C1 segment of cervical spinal cord (tissue), 14 donors: ENCODE measurements at places on chromosomes 1 and 21.
A peak's percentile ranks its signal among the peaks of the same experiment; 100 is the strongest.

DNA sequence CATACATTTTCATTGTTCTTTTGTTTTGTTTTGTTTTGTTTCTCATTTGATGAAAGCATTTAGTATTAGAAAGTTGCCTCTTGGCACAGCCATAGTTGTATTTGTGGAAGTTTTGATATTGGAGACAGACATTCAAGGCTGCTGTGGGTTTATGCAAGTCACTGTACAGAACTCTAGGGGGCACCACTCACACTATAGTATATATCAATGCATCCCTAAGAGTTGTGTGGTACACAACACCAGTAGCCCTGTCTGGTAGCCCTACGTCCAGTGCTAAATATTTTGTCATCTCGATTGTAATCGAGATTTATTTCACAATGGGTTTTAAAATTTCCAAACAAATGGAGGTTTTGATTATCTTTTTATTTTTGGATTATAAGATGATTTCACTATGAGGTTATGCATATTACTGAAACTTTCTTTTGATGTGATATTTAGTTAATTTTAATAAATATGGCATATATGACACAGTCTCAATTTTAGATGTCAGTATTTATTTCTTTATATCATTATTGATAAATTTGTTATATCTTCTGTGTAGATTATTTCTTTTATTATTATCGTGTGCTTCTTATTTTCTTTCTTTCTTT, 112.2 kb downstream of the NR5A2 start:
- DNase-seq = no peak

GRCh38 chr1:177798614-177799013, 171.2 kb downstream of the SEC16B start:
- no peak for DNase-seq

DNA sequence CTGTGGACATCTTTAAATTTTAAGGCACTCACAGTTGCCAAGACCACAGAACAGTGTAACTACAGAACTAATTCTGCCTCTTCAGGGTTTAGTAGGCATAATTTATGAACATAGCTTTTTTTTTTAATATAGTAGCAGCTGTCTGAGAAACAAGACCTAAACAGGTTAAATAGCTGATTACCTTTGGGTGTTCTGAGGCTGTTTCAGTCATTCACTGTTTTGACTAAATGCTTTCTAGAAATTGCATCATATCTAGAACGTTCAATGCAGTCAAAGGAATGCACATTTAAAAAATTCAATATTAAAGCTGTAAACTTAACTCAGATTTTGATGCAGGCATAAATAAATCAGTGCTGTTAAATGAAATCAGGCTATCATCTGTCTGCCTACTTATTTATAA, 101.6 kb downstream of the BRINP3 start:
- DNase-seq = no peak

- peak; percentile 47 for DNase-seq
Measured at GRCh38 chr1:154182344-154183045, 9.4 kb downstream of the TPM3 start.

GRCh38 chr1:225655509-225656258, 2.8 kb upstream of the ENAH start:
- peak; percentile 11 for DNase-seq

DNA sequence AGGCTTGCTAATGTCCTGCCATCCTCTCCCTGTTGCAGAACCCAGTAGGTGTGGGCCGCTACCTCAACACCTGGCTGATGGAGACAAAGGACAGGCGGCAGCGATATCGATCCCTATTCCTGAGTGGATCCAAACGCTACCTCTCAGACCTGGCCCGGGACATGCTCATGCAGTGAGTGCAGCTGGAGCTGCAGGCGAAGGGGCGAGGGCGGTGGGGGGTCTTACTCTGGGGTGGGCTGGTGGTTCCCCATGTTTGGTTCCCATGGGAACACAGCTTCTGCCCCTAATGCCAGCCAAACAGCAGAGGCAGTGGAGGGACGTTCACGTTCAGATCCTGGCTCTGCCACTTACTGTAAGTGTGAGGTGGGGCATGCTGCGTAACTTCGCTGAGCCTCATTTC, 15.8 kb upstream of the TTC22 start:
- DNase-seq = no peak

DNA sequence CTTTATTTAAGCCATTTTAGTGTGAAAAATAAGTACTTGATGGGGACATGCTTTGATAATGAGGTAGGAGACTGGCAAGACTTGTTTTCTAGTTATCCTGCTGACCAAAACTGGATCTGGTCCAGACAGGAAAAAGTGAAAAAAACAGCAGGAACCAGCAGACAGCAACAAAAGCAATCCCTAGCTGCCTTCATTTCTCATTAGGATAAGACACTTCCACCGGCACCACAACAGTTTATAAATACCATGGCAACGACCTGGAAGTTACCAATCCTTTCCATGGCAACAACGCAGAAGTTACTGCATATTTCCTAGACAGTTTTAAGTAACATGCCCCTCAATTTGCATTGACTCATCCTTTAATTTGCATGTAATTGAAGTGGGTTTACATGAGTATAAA, 993.8 kb upstream of the NCAM2 start:
- no peak for DNase-seq

DNA sequence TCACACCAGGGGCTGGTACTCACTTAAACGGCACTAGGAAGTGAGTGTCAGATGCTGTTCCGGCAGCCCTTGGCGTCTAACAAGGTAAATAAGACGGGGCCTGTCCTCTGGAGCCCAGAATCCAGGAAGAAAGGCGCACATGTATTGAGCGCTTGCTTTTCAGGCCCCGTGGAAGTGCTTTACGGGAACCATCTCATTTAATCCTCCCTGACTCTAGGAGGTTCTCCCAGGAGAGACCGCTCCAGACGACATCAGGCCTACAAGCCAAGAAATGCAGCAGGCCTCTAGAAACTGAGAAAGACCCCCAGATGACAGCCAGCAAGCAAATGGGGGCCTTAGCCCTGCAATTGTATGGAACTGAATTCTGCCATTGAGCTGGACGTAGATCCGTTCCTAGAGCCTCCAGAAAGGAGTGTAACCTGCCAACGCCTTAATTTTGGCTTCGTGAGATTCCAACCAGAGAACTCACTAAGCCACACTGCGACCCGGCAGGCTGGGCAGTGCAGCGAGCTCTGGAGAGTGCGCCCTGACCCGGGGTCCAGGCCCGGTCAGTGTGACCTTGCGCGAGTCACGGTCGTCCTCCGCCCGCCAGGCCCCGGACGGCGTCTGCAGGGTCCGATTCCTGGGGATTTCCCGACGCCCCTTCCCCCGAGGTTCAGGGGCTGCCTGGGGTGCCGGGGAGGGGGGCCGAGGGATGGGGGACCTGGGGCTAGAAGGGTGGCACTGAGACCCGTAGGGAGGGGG, 532 bp upstream of the MANEAL start:
- DNase-seq = no peak

- no peak for DNase-seq
Measured at GRCh38 chr1:10835822-10836421, 39.5 kb upstream of the CASZ1 start.

- DNase-seq = no peak
Measured at GRCh38 chr1:209190591-209191261, 392.8 kb upstream of the CAMK1G start.

- DNase-seq = no peak
Measured at GRCh38 chr1:30916296-30916695, 7.7 kb upstream of the SDC3 start.

GRCh38 chr1:91729621-91730358, 156.2 kb downstream of the TGFBR3 start:
- no peak for DNase-seq

DNA sequence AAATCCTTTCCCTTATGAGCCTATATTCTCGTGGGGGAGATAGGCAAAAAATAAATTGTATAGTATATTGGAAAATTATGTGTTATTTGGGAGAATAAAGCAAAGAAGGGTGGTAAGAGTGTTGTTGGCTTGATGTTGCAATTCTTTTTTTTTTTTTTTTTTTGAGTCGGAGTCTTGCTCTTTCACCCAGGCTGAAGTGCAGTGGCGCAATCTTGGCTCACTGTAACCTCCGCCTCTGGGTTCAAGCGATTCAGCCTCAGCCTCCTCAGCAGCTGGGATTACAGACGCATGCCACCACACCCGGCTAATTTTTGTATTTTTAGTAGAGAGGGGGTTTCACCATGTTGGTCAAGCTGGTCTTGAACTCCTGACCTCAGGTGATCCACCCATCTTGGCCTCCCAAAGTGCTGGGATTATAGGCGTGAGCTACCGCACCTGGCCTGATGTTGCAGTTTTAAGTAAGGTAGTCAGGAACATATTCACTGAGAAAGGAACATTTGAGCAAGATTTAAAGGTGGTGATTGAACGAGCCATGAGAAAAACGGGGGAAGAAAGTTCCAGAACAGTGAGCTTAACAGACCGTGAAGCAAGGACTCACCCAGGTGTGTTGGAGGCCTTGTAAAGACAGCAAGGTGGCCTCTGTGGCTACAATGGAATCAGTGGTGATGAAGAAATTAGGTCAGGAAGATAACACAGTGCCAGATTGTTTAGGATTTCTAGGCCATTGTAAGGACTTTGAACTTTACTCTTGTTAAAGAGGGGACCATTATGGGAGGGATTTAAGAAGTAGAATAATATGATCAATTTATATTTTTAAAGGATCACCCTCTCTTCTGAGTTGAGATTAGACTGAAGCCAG, 45.8 kb downstream of the RPRD2 start:
- no peak for DNase-seq

- DNase-seq = no peak
Measured at GRCh38 chr1:156804572-156805243, 11.9 kb downstream of the SH2D2A start.

DNA sequence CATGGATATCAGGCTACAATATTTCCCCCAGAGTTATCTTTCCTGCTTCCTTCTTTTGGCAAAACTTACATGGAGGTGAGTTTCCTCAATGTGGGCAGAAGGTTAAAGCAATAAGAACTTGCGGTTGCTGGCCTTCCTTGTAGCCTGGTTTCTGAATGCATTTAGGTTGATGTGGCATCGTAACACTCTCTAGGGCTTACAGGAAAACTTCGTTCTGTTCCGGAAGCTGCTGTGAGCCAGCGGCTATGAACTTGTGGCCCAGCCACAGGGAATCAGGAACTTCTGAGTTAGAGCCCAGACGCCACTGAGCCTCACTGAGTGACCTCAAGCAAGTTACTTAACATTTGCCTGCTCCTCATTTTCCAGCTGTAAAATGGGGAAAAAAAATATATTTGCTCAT, 623.4 kb upstream of the ADAMTS5 start:
- DNase-seq = no peak

DNA sequence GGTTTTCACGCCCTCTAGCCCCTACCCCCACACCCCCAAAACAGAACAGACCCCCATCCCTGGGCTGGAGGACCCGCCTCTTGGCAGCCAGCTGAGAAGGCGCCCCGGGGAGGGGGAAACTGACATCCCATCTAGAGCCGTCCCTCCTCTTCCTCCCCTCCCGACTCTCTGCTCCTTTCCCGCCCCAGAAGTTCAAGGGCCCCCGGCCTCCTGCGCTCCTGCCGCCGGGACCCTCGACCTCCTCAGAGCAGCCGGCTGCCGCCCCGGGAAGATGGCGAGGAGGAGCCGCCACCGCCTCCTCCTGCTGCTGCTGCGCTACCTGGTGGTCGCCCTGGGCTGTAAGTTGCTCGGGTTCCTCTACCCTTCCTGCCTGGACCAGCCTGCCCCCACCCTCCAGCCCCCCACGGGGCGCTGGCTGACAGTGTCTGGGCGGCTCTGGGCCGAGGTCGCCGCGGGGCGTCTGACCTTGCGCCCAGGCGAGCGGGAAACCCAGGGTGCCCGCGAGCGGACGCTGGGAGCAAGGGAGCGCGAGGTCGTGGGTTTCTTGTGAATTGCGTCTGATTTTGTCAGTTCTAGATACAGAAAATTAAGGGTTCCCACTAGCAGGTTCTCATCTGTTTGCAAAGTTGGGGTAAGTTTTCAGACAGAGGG, 618 bp downstream of the JAM2 start:
- DNase-seq = no peak

- peak; percentile 22 for DNase-seq
Measured at GRCh38 chr1:8351693-8352470, 34.0 kb downstream of the SLC45A1 start.

DNA sequence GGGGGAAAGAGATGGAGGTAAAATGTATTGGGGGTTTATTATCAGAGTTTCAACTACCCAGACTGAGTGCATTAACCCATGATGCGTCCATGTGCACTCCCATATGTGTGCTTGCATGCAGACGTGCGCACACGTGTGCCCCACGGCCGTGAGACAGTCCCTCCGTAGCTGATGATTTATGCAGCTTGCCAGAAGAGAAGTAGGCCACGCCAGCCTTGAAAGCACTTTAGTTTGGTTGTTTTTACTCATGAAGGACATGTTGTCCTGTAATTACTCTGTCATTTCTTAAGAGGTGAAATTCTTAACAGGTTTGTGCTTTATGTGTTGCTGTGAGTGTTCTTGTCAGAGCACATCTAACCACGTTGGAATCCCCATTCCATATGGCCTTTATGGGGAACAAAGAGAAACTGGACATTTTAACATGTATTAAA, 467.8 kb downstream of the LMO4 start:
- no peak for DNase-seq

GRCh38 chr1:211099393-211099792, 34.6 kb downstream of the KCNH1 start:
- DNase-seq = no peak

GRCh38 chr1:9200441-9200840, 34.1 kb upstream of the H6PD start:
- DNase-seq = no peak

GRCh38 chr1:11052839-11053757, 6.1 kb upstream of the MASP2 start:
- DNase-seq = no peak

- DNase-seq = no peak
Measured at GRCh38 chr1:160048335-160048734, 16.5 kb upstream of the PIGM start.

DNA sequence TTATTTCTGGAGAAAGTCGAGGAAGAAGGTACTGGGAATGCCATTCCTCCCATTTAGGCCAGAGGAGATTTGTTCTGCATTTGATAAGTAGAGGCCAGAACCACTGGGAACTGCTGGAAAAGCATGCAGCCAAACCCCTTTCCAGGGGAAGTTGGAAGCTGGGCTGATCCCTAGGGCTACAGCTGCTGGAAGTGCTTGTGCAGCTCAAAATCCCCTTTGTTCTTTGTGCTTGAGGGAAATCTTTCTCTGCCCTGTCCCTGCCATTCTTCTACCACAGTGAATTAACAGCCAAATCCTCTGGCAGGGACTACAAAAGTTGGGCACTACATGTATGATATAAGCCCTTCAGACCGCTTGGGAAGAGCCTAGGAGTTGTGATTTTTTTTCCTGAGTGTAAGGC, 734.1 kb downstream of the LRRIQ3 start:
- no peak for DNase-seq

- DNase-seq = no peak
Measured at GRCh38 chr1:215005078-215005477, 77.5 kb upstream of the KCNK2 start.
